ENCODE measurements at places on chromosomes 6 and 20.
A peak's percentile ranks its signal among the peaks of the same experiment; 100 is the strongest.

DNA sequence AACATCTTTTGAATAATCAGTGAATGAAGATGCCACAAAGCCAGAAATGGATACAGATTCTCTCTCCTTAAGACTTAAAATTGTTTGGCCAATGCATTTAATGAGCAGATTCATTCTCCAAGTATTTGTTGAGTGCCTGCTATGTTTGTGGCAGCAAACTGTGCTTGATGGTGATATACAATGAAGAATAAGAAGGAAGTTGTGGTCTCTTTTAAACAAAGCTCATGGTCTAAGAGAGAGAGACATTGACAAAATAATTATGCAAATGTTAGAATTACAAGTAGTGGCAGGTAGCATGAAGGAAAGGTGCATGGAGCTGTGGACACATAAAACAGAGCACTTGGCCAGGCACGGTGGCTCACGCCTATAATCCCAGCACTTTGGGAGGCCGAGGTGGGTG, 28.3 kb downstream of the NFATC2 start:
- DNase-seq: no peak

DNA sequence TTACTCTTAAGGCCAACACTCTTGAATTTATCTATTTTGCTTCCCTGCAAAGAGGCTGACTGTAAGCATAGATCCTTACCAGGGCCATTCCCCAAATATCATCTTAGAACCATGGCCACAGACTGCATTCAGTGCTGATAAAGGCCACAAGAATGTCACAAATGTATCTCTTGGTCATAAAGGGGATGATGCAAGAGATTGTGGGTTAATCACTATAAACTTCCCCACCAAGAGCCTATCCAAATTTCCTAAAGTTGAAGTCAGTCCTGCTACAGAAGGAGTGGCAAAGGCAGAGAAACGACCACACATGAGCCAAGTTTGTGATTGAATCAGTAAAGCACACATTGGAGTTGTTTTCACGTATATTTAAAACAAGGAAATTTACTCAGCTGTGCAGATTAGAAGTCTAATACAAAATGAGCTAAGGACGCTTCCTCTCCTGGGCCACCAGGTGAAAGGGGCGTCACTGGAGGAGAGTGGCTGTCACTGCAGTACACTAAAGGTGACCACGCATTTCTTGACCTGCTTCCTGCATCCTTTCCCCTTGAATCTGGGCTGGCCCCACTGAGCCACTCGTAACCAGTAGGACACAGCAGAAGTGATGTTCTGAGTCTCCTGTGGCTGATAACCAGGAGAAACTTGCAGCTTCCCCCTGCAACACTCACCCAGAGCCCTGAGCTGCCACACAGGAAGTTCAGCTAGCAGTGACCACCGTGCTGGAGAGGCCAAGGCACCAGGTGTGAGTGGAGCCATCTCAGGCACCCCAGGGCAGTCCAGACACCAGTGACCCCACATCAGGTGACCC, 181.9 kb downstream of the SYNDIG1 start:
- DNase-seq: no peak

- peak; percentile 50 for DNase-seq
Observed at GRCh38 chr6:13336553-13336952, 8.2 kb upstream of the TBC1D7 start.

DNA sequence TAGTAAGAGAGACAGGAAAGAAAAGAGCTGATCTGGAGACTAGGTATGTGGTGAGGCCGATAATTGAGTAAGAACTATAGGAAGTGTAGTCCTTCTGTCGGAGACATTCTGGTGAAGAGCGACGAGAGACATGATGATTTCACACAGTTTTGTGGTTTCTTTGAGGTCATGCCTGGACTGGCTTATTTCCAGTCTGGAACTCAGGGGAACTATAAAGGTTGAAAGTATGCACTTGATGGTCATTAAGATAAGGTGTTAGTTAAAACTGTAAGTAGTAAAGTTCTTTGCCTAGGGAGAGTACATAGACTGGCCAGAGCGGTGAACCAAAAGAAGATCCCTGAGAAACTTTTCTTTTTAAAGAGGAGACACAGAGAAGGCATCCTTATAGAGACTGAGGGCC, 68.8 kb downstream of the RFX6 start:
- peak; percentile 15 for DNase-seq

DNA sequence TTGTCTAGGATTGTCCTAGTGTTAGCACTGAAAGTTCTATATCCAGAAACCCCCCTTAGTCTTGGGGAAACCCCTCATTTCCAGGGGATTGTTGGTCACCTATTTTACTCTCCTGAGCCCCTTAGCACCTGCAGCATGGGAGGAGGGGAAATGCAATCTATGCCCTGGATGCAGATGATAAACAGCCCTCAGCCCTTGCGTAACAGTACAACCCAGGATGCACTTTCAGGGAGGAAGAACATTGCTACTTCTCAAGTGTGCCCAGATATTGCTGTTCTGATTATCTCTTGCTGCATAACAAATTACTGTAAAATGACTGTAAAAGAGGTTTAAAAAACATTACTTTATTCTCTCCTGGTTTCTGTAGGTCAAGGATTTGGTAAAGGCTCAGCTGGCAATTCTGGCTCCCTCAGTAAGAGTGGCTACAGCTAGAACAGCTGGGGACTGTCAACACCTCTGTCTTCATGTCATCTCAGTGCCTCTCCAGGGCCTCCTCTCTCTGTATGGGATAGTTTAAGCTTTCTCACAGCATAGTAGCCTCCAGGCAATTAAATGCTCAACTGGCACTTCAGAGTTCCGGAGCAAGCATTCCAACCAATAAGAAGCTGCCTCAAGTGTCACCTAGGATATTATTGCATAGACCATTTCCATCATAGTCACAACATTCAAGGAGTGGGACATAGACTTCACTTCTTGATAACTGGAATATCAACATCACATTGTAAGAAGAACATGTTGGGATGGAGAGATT, 117.8 kb upstream of the FOXO3 start:
- DNase-seq: no peak

DNA sequence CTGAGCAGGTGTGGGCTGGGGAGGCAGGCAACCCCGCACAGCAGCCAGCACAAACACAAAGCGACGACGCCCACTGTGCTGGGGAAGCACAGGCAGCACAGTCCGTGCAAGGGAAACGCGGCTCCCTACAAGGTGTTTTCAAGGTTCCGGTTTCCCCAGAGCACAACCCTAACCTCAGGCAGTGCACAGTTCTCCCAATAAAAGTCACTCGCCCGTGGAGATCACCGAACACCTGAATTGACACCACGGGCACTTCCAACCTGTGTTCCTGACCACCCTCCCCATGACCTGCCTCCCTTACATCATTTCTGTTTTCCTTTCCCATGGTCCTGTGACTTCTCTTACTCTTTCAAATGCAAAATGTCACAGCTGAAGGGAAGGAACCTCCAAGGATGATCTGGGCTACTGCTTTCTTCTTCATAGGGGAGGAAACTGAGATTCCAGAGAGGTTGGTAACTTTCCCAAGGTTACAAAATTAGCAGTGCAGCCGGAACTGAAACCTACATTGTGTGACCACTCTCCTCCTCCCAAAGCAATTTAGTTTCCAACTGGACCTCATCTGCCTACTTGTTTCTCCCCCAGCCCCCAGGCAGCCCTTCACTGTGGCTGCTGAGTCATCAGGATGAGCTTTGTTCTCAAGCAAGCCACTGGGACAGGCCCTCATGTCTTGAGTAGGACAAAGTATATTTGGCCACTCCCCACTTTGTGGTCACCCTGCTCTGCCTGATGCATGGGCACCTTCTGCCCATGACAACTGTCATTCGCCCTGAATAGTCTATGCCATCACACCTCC, 125.3 kb downstream of the ATXN1 start:
- peak; percentile 56 for DNase-seq

DNA sequence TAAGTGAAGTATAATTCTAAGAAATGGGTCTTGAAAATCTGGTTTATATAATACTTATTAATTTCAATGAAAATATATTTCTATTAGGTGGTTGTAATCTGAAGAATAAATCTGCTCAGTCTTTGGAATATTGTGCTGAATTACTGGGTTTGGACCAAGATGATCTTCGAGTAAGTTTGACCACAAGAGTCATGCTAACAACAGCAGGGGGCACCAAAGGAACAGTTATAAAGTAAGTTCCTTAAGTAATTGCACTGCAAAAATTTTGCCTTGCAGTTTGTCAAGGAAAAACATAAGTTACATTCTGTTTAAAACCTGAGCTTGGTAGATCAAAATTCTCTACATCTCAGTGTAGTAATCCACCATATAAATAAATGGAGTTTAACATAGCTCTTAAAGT, 106.0 kb downstream of the MYO6 start:
- DNase-seq: no peak

DNA sequence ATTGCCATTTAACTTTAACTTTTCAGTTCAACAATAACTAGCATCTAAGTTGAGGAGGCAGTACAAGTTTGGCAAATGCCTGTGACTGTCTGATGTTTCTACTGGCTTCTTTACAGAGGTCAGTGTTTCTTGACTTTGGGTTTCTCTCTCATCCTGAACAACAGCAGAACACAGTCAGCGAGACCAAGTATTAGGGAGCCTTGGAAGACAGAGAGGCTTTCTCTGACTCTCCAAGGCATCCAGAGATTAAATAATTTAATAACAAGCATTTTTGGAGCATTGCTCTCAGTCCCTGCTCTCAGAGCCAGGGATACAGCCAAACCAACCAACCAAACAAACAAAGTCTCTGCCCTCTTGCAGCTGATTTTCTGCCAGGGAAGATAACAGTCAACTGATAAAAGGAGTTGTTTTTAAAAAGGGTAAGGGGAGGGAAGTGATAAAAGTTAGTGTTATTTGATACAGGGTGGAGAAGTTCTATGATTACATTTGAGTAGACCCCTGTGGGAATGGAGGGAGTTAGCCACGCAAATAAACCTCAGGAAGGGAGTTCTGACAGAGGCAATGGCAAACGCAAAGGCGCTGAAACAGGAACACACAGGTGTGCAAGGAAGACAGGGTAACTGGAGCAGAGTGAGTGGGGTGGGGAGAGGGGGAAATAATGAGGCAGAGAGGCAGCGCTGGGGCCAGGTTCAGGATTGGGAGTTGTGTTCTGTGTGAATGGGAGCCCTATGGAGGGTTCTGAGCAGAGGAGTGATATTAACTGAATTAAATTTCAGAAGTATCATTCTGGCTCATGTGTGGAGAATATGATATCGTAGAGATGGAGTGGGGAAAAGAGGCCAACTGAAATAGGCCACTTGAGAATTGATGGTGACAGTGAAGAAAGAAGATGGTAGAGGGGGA, 55.2 kb downstream of the SEL1L2 start:
- no peak for DNase-seq

DNA sequence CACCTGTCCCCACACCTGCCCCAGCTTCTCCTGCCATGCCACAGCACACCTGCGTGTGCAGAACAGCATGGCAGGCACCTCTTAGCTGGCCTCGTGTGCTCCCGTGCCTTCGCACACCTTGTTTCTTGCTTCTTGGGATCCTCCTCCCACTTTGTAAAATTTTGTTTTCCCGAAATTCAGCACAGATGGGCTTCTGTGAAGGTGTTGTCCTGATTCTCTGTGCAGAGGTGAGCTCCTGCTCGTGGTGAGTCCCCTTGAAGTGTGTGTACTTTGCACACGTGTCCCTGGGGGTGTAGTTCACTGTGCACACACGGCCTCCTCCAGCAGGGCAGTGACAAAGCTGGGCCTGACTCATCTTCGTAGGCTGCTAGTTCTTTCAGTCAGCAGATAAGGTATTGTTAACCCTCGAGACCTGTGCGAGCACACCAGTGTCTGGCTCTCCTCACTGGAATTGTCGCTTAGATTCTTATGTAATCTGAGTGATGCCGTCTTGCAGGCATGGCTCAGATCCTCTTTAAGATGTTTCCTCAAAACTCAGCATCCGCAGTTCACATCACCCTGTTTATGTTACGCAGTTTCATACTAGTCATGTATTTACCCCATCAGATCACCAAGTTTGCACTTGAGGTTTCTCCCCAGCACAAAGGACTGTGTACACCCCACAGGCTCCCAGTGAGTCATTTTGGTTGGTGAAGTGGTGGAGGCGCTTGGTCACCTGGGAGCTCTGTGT, 77.7 kb downstream of the CDYL start:
- DNase-seq: no peak

DNA sequence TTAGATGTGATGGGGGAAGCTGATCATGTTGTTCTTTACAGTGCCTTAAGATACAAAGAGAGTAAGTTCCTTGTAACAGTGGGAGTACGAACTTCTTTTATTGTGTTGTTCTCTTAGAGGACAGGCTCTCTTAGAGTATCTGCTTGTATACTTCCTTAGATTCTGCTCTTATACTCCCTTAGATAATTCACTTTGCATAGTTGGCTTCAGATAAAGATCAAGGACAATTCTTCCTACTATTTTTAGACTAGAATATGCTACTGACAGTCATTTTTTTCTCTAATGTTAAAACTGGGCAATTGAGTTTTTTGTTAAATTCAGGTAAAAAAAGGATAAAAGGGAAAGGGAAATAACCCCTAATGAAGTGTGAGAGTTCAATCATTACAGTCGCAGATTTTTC, 138.7 kb downstream of the MYB start:
- DNase-seq: no peak

DNA sequence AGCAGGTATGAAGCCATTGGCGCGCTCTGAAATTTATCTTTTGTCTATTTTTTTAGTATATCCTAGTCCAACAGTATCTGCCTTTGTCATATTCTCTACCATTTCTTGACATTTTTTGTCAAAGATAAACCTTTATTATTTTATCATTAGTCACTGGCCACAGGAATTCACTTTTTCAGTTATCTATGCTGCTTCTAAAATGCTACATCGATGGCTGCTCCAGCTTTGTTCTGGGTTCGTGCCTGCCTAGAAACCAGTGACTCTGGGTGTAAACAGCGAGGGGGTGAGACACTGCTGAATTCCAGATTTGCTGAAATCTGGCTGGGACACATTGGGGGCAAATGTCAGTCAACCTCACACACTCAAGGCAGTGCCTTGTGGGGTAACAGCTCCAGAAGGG, 193.4 kb downstream of the CDC5L start:
- no peak for DNase-seq

- no peak for DNase-seq
Observed at GRCh38 chr6:53309901-53310300, 38.8 kb downstream of the ELOVL5 start.

- DNase-seq: no peak
Observed at GRCh38 chr20:47225458-47225857, 131.0 kb downstream of the ZMYND8 start.

DNA sequence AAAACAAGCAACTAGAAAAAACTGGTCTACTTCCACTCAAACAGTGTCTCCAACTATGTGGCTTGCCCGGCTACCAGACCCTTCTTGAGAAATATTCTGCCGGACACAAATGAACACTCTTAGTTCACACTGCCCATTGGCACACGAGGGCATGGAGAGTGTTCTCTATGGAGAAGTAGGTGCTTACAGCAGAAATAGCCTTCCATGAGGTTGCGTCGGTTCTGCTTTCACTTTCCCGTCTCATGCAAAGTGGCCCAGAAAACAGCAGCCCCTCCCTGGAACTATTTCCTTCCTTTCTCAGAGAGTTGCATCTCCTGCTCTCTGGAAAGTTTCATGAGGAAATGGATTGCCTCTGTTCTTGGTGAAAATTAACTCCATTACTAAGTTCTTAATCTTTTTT, 9.5 kb upstream of the HLA-DOA start:
- DNase-seq: peak; percentile 49

DNA sequence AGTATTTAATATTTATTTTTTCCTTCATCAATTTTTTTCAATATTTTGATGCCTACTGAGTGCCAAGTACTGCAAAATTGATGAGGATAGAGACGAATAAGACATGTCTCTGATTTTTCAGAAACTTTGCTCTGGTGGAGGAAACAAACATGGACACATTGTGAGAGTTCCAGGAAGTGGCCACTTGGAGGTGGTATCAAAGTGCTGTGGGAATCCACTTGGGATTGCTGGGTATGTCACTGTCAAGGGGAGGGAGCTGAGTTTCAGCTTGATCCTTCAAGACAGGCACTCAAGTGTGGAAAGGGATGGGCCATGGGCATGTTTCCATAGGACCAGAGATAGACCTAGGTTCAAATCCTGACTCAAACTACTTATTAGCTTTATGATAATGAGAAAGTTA, 24.5 kb upstream of the ABCC10 start:
- peak; percentile 19 for DNase-seq

Measured in T47D (cell line).